Stimulated activated CD4-positive, alpha-beta T cell treated with anti-CD3 and anti-CD28 coated beads, Interleukin-15, amount 100 ng/mL, for 48 hours (primary cell): ENCODE measurements at places on chromosomes 16 and 17.

- DNase-seq = peak; percentile 45
These were observed 12.3 kb downstream of the CES4A start for GRCh38 chr16:67000384-67001351.

- no peak for DNase-seq
These were observed 242.3 kb downstream of the SOX9 start for GRCh38 chr17:72363089-72363610.

GRCh38 chr16:1133810-1134520 lies 18.9 kb upstream of the CACNA1H start:
- DNase-seq = no peak

DNA sequence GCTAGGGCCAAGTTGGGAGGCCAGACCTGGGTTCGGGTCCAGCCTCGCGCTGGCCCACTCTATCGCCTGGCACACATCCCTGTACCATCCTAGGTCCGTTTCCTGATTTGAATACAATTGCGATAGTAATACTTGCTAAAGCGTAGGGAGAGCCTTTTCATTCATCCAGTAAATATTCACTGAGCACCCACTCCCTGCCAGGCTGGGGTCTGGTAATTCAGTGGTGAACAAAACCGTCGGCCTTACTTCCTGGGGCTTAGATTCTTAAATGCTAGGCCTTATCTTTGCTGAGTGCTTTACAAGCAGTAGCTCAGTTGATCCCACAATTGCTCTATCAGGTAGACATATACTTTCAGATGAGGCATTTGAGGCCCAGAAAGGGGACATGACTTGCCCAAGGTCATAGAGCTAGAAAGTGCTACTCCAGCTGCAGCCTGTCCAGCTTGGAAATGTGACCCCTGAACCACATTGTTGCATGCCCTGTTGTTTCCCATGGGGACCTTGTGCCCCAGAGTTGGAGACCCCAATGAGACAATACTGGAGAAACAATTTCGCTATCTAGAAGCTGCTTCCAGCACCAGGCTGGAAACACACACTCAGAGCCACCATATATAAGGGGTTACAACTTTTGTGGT lies 691 bp downstream of the USB1 start:
- no peak for DNase-seq

DNA sequence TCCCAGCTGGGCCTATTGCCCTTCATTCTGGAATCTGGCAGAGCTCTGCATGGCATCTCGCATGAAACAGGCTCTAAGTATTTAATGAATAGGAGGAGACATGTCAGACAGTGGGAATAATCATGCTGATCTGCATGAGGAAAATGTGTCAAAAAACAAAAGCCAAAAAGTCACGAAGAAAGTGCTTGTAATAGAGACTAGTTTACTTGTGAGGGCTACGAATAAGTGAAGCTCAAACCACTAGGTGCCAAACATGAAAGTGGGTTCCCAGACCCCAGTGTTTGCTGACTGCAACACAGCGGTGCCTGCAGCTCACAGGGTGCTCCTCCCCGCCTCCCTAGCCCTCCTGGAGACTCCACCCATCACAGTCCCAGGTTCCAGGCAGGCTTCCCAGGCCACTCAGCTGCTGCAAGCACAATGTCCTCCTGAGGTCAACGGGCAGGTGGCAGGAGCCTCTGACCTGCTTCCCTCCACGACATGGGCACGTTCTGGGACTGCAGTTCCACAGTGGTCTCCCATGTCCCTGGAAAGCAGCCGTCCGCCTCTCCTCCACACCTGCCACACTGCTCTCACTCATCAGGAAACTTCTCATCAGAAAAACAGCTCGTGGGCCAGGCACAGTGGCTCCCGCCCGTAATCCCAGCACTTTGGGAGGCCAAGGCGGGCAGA lies 96.5 kb downstream of the ANKRD11 start:
- no peak for DNase-seq

DNA sequence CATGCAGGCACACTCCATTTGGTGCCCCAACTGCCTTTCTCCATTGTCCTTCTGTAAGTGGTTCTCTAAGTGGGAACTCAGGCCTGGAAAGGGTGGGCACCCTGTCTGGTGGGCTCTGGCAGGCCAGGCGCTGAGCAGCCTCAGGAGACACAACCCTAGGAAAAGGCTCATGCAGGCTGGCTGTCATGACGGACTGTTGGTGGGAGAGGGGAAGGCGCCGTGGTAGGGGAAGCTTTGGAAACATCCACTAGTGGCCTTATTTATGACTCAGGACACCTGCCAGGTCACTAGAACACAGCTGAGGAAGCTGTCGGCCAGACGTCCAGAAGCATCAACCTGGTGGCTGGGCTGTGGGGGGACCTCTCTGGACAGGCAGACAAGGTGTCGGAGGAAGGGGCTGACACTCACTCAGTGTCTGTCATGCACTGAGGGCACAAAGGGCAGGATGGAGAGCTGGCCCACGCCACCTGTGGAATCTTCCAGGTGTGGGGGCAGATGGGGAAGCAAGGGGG lies 216.0 kb downstream of the SEC14L1 start:
- no peak for DNase-seq

DNA sequence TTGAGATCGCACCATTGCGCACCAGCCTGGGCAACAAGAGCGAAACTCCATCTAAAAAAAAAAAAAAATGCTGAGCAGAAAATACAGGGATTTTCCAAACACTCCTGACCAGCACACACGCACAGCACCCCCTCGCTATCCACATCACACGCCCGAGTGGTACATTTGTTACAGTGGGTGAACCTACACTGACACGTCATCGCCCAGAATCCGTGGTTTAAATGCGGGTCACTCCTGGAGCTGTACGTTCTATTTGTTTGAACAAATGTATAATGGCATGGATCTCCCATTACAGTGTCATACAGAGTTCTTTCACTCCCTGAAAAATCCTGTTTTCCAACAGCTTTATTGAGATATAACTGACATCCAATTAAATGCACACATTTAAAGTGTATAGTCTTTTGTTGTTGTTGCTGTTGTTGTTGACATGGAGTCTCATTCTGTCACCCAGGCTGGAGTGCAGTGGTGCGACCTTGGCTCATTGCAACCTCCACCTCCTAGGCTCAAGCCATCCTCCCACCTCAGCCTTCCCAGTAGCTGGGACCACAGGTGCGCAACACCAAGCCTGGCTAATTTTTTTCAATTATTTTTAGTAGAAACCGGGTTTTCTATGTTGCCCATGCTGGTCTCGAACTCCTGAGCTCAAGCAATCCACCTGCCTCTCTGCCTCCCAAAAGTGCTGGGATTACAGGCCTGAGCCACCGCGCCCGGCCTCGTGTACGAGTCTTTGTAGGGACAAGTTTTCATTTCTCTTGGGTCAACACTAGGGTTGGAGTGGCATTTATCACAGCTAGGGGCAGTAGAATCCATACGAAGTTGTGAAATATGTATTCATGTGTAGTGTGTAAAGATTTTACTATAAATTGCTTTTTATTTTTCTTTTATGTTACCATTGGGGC lies 4.4 kb upstream of the CARHSP1 start:
- DNase-seq = no peak

GRCh38 chr16:442976-443375 lies 17.5 kb downstream of the RAB11FIP3 start:
- no peak for DNase-seq

DNA sequence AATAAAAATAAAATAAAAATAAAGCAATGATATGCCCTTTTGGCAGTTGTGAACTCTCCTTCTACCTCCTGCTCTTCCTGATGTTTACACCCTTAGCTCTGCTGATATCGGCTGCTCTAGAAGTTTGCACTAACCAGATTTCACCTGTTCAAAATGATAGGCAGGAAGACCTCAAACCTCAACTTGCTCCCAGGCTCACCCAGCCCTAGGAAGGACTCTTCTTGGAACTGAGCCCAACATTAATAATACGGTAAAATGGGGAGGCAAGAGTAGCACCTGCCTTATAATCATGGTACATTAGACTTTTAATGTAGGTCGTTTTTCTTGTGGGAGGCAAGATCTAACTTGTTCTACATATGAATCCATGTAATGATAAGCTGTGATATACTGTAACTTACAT lies 61.2 kb upstream of the MED13 start:
- no peak for DNase-seq

- no peak for DNase-seq
These were observed 2.5 kb downstream of the ITGAE start for GRCh38 chr17:3798273-3799180.

- DNase-seq = no peak
These were observed 76.2 kb upstream of the KSR1 start for GRCh38 chr17:27379888-27380533.

DNA sequence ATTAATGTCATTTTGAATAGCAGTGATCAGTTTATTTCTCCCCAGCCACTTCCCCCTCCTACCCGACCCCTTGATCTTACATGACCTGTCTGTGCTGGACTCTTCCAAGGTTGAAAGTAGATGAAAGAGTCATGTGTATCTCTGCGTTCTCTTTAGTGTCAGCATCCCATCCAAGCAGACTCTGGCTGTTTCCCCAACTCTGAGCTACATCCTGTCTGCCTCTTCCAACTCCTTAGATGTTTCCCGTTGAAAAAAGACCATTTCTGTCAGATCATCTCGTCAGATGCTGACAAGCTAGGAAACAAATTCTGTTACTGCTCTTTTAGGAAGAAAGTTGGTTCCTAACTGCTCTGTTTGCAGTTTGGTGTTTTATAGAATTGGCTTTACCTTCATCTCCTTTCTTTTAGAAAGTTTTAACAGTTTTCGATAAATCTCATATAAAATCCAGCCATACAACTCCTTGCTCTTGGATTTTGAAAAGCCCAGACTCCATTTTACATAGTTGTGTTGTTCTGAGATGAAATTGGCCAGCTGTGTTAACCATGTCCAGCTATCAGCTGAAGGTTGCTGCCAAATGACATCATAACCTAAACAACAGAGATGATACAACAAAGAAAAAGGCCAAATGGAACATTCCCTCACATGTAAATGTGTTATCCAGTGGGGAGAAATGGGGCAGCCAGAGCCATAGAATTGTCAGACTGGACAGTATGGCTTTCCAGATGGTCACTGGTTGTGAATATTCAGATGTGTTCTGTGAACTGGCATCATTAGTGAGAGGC lies 43.5 kb downstream of the CYB561 start:
- DNase-seq = no peak

DNA sequence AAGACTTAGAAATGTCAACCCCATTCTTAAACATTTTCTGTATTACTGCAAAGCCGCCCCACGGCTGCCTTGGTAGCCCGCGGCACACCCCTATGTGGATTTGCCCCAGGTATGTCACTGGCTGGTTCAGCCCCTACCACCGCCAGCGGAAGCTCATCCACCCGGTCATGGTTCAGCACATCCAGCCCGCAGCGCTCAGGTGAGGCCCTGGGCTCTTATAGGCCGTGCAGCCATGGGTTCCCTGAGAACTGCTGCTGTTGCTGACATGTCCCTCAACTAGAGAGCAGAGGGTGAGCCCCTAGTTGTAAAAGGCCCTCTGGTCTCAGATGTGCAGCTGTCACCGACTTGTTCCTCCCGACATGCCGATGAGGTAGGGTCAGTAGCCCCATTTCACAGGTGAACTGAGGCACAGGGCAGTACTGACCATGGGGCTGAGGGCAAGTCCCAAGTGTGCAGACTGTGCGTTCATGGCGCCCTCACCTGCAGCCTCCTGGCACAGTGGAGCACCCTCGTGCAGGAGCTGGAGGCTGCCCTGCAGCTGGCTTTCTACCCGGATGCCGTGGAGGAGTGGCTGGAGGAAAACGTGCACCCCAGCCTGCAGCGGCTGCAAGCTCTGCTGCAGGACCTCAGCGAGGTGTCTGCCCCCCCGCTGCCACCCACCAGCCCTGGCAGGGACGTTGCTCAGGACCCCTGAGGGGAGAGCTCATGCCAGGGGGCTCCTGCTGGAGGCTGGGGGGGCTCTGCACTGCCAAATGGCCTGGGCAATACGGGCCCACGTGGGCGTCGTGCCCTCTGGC lies 8.7 kb downstream of the CYBC1 start:
- DNase-seq = no peak

DNA sequence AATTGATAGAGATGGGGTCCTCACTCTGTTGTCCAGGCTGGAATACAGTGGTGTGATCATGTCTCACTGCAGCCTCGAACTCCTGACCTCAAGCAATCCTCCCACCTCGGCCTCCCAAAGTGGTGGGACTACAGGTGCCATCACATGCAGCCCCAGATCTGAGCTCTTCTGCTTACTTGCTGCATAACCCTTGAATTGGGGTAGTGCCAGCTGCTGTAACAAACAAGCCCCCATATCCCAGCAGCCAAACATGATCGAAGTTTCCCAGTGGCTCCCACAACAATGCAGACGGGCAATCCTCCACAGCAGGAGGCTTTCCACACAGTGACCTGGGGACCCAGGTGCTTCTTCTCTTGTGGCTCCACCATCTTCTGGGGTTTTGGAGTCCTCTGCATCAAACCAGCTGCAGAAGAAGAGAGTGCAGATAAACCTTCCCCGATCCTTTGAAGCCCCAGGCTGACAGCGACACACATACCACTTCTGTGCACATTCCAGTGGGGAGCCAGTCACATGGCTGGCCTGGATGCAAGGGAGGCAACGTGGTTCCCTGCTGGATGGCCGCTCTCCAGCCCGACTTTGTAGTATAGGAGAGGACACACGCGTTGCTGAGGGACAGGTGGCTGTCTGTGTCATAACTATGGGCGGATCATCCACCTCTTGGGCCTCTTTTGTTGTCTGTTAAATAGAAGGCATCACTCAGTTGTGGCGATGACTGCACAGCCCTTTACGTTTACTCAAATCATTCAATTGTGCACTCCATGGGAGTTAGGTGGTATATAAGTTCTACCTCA lies 16.7 kb downstream of the SBK1 start:
- DNase-seq = no peak

DNA sequence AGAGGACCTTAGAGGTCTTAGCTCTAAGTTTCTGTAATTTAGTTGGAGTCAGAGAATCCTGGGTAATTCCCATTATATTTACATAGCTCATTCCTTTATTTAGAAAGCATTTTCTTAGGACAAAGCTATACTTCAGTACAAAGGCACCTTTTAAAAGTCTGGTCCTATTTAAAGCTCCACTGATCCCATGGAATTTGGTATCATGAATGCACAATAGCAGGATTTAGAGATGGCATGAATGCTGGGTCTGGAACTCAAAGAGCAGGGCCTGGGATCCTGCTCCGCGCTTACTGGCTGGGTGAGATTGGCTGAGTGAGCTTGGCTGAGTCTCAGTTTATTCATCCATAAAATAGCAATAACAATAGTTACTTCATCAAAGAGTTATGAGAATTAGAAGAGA lies 4.8 kb downstream of the KRT23 start:
- DNase-seq = no peak

DNA sequence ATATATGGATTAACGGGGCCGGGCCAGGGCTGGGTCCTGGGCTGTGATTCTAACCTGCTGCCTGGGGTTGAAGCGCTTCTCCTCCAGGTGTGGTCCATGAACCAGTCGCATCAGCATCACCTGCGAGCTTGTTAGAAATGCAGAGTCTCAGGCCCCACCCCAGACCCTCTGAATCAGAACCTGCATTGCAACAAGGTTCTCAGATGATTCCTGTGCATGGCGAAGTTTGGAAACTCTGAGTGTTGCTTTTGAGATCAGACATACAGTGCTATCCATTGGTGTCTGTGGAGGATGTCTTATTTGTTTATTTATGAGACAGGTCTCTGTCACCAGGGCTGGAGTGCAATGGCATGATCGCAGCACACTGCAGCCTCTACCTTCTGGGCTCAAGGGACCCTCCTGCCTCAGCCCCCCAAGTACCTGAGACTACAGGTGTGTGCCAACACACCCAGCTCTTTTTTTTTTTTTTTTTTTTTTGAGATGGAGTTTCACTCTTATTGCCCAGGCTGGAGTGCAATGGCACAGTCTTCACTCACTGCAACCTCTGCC lies 99.8 kb downstream of the PITPNC1 start:
- no peak for DNase-seq

GRCh38 chr16:14672403-14672971 lies 21.6 kb downstream of the PLA2G10 start:
- no peak for DNase-seq

GRCh38 chr17:81888988-81889595 lies 2.3 kb downstream of the ALYREF start:
- no peak for DNase-seq
